Activated naive CD4-positive, alpha-beta T cell treated with anti-CD3 and anti-CD28 coated beads, Interleukin-2, amount 10 ng/mL, durations not matched to agents 7 days and 5 days (primary cell): ENCODE measurements at places on chromosomes 4 and X.

DNA sequence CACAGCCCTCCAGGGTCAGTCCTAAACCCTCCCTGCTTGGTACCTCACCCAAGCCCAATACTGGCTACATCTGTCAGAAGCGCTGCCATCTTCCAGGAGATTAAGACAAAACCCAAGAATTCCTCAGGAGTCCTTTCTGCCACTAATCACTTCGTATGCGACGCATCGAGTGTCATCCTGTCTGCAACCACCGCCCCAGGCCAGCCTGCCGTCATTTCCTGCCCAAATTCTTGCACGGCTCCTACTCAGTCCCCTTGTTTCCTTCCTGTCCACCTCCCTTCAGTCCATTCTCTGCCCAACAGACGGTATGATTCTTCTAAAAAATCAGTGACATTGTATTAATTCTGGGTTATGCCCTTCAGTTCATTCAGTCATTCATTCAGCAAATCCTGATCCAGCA is 113.6 kb downstream of the NFKB1 start:
- DNase-seq, result peak; percentile 65

DNA sequence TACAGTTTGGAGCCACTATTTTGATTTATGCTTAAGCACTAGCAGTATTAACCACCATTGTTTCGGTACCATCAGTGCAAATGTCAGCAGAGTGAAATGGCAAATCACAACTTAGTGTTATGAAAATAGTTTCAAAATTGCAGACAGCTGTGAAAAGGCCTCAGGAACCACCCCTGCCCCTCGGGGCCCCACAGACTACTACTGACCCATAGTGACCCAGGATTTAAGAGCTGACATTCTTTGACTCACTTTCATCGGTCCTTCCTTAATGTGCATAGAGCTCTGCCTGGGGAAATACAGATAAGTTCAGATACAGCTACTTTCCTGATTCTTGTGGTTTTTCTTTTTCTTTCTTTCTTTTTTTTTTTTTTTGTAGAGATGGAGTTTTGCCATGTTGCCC is 3.3 kb upstream of the BBS7 start:
- DNase-seq, result no peak

DNA sequence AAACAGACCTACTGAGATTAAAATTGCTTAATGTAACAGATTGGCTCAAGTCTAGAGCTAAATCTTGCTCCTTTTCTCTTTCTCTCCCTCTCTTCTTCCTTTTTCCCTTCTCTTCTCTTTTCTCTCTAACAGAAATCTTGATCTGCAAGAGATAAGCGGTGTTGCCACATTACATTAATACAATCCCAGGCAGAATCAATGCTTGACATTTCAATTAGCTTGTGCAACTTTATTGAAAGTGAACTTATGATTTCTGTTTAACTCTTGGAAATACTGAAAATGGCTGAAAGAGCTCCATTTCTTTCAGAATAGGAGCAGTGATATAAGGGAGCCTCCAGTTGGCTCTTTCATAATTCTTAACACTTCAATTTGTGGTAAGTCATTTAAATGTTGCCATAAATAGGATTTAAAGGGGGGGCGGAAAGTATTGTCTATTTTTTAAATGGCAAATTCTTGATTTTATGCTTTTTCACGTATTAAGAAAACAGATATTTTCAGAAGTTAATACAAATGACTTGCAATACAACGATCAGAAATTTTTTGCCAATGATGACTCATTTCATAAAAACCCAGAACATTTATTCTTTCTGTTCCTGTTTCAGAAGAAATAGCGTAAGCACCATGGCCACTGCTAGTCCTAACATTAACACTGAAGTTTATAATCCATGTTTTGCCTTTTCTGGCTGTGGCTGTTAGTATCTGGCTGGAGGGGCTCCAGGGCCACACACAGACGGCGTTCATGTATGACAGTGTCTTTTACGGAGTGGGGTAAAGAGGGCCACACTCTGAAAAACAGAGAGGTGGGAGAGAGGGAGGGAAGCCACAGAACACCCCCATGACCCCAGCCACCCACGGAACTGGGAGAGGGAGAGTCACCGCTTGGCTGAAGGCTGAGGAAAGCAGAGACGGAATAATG is 115.7 kb upstream of the FAT1 start:
- no peak for DNase-seq

DNA sequence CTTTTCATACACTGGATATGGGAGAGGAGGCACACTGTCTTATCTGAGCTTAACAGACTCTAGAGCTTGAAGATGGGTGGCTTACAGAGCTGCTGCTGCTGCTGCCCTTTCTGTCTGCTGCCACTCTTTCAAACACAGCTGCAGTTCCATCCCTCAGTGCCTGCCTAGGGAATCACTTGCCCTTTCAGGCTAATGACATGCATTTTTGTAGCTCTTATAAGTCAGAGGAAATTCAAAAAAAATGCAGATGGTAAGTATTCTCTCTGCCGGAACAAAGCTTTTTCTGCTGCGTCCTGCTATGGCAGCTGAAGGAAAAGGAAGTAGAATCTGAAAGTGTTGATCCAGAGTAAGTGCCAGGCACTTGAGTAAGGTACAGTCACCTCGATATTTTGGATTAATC is 460.4 kb upstream of the DIAPH2 start:
- DNase-seq, result no peak

- DNase-seq, result no peak
Measured at GRCh38 chrX:103727115-103727514, 16.4 kb downstream of the TMEM31 start.

DNA sequence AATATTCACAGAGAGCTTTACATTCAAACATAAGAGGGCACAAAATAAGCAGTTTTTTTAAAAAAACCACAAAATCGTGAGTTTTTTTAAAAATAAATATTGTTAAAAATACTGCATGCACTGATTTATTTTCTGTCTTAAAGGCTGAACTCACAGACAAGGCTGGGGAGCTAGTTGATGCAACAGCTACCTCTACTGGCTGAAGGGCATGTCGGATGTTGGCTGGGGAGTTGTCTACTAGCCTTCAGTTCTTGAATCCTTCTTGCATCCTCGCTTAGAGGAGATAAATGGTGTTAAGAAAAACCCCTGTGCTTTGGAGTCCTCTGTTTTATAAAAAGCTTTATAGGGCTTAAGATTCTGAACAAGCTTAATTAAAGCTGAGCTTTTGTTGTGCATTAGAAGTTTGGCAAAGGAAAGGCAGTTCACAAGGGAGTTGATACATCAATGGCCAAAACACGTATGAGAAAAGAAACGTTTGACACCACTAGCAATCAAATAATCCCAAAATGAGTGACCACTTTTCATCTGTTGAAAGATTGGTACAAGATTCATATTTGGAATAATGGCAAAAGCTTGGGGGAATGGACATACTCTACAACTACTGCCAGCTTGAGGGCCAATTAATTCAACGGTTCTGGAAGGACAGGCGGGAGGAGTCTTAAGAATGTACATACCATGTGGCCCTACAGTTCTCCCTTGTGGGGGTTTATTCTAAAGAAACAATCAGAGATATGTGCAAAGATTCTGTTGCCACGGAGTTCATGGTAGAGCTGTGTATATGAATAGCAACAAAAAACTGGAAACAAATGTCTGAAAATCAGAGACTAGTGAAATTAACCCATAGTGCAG is 94.7 kb downstream of the SEL1L3 start:
- DNase-seq, result peak; percentile 42

DNA sequence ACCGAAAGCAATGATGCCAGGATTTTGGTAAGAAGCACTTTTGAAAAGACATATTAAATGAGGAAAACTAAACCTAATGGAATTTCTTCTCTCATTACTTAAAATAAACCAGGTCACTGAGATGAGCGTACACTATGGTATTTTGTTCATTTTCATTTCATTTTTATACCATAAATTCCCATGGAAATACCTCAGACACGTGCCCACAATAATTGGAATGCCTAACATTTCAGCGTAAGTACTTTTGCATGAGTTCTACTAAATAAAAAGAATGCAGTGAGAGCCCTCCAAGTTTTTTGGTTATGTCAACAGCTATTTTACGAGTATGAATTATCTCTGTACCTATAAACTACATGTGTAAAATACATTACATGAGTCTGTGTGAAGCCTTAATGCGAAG is 3.2 kb downstream of the CAMK2D start:
- no peak for DNase-seq

DNA sequence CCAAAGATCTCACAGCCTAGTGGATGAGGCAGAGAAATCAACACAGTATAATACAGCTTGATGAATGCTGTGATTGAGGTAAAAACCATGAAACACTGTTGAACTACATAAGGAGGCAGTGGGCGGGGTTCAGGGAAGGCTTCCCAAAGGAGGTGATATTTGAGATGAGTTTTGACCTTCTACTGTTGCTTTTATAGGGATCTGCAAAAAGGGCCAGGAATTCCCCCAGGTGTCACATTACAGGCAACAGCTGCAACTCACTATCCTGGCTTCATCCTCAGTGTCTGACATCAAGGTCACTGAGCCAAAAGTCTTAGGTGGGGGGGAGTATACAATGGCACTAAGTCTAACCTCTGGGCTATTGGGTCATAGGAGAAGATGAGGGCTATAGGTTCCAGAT is 185.7 kb upstream of the NRK start:
- no peak for DNase-seq

DNA sequence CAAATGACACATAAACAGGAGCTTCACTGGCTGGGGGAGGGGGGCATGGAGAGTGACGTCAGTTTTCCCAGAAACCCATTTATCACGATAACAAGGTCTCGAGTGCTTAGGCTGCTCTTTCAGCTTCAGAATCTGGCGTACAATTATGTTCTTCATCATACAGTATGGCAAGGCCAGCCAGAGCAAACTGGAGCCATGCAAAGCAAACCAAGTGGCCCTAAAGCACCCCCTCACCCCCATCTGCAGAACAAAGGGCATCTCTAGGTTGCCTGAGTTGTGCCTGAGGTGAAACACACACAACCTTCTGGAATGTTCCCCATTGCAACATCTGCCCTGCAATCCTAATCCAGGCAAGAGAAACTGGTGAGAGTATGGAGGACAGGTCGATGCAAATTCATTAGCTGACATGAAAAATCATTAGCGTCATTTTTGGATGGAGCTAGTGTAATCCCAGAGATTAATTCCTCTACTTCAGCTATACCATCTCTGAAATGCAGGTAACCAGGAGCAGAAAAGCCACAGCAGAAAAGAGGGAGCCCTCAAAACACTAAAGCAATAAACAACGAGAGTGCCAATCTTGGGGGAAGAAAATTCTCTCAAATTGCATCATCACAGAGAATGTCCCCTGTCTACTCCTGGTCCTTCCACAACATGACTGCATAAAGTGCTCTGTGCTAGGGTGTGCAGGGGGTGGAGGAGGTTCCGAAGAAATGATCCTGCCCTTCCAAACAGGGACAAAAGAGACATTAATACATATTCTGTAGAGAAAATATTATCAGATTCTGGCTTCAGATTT is 1.8 kb downstream of the SEPTIN6 start:
- peak; percentile 80 for DNase-seq

GRCh38 chr4:6845574-6845973 is 63.0 kb downstream of the KIAA0232 start:
- DNase-seq, result no peak

DNA sequence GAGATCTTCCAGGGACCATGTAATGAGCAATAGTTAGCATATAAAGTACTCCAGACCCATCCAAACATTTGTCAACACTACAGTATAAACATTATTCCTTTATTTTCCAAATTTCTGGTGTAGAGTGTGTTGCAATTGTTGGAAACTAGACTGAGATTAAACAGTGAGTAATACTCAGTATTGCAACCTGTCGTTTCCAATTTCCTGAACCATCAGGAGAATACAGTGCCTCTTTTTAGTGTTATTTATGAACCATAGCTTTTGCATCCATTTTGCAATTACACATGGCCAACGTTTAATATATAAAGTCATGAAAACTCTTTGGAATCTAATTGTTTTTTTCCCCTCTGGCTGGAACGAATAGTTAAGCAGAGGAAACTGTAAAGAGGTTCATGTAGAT is 58.3 kb upstream of the DHRSX start:
- no peak for DNase-seq

- DNase-seq, result no peak
Measured at GRCh38 chrX:50002067-50002714, 79.8 kb downstream of the CLCN5 start.

- no peak for DNase-seq
Measured at GRCh38 chr4:189826657-189827056, 114.0 kb upstream of the FRG1 start.

DNA sequence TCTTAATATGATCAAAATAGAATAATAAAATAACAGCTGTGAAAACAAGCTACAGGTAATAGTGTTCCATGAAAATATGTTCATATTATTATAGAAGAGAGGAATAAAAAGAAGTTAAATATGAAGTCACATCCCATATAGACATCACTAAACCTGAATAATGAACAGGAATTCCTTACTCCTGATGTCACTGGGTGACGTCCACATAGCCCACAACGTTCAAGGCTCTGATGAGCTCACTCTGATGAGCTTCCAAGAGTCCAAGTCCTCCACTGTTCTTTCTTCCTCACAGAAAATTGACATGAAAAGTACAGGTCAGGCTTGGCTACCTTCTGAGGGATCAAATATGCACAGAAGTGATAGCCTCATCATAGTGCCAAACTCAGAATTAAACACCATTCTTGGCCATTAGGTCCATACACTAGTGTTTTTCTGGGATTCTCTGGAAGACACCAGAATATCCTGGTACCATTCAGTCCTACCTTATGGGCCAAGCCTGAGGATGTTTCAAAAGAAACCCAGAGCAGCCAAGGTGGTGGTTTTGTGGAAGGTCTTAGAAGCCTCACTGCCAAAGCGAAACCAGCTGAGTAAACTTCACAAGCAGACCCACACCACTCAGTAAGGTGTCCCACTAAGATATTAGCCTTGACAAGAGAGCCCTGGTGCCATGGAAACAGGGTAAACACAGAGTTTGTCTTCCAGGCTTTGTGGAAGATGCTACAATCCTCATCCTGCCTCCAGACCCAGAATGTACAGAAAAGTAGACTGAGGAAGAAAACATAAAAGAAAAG is 138.4 kb upstream of the HHIP start:
- DNase-seq, result no peak

DNA sequence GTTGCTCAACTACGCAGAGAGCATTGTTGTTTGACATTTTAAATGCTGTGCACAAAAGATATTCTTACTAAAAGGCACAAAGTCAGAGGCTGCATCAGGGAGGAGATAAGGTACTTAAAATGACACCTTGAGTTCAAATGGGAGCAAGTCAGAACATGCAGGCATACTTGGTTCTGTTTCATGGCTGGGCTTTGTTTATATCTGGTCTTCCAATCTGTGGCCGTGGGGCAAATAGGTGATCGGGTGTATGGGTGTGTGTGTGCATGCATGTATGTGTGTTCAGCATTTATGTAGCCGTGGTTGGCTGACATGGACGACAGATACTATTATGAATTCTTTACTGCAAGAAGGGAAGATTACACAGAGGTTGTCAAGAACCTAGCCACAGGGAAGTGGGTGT is 106.1 kb downstream of the RASL11B start:
- DNase-seq, result no peak

- no peak for DNase-seq
Measured at GRCh38 chrX:74804574-74804973, 120.7 kb downstream of the NEXMIF start.
